ENCODE measurements at places on chromosomes 12 and 14.

- DNase-seq, result peak; percentile 71
Observed at GRCh38 chr12:12333407-12334366, 16.4 kb downstream of the MANSC1 start.

DNA sequence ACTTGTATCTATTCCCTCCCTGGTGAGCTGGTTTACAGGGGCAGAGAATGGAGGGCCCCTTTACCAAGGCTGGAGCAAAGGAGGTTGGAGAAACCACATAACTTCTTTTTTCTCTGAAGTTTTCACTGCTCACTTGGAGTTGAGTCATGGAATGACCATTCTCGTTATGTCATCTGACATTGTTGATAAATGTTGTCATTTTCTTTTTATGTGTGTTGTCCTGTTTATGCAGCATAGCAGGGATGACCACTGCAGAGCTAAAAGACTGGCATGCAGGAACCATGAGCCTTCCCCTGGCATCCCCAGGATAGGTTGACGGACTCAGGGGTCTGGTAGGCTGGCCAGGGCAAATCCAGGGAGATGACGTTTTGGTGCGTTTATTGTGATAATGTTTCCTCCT, 256.8 kb upstream of the DDHD1 start:
- peak; percentile 37 for DNase-seq

DNA sequence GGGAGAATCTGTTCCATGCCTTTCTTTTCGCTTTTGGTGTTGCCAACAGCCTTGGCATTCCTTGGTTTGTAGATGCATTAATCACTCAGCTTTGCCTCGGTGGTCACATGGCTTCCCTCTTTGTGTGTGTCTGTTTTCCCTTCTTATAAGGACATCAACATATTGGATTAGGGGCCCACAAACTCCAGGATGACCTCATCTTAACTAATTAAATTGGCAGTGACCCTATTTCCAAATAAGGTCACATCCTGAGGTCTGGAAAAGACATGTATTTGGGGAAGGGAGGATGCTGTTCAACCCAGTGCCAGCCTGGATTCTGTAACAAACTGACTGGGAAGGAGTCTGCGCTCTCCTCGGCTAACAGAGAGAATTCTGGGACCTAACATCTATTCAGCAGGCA, 365.7 kb upstream of the FKBP4 start:
- peak; percentile 10 for DNase-seq

GRCh38 chr12:63302269-63302940, 151.4 kb upstream of the AVPR1A start:
- DNase-seq, result no peak

- no peak for DNase-seq
Observed at GRCh38 chr14:24978862-24979724, 70.9 kb downstream of the STXBP6 start.

- DNase-seq, result no peak
Observed at GRCh38 chr14:26261368-26262122, 336.3 kb downstream of the NOVA1 start.

DNA sequence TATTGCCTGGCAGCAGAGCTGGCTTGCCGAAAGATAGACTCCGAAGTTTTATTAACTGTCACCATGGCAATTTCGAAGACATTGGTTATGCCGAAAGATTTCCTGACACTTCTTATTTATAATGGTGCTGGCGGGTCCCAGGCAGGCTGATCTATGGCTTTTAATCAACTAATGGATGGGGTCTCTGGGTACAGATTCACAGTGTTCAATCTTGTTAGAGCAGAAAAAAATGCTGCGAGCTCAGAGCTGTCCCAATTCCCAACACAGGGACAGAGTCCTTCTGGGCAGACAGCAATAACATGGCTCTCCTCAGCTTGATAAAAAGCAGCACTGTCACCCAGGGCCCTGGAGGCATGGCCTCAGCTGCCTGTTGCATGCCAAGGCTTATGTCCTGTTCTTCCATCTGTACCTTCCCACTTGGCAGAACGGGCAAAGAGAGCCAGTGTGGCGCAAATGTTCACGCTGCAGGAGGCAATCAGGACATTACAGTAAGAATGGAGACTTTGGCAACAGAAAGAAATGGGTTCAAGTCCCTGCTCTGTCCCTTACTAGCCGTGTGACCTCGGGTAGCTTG, 228.2 kb upstream of the PWP1 start:
- no peak for DNase-seq

DNA sequence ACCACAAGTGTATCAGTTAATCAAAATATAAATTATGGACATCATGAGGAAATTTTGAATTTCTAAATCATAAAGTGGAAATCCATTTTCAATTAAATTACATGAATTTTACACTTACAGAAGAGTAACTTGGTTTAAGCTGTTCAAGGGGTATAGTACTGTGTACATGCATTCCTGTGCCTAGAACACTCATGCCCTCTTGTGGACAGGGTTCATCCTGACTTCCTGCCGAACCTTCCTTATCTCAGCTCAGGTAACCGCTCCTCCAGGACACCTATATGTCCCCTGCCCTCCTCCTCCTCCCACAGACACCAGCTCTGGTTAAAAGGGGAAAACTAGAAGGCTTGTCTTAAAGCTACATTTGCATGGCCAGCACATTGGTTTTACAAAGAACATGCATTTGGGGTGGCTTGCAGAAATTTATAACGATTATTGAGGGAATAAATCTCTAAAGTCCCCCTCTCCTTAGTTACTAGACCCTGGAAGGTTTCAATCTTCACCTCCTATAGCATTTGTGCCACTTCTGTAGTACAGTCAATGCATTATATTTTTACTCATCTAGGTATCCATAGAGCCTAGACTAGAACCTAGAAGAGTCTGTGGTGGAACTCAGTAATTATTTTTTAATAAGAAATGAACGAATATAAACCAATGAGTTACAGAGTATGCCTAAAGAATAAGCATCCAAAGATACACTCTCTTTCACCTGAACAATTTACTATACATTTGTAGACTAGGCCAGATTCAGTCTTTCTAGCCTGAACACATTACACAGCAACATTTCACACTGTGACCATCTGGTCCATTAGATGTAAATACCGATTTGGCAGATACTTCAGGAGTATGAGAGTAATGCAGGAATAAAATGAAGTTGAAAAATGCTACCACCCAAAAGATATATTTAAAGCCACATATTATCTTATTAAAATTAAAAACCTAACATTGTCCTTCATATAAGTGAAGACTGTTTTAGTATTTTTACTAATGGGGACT, 345.6 kb downstream of the PAWR start:
- DNase-seq, result peak; percentile 28

DNA sequence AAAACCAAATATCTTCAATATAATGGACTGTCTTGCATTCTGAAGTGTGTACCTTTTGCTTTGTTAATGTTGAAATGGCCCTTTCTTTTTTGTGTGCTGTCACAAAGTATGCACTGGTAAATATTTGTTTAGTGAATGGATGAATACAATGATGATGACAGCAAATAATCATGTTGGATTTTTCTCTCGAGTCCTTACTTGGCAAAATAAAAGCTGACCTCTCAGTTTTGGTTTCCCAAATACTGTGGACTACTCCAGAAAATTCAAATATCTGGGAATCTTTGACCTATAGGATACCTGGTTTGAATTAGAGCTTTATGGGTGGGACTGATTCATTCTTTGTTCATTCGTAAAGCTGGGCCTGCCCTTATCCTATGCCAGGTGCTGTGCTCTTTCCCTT, 5.5 kb downstream of the UBE3B start:
- no peak for DNase-seq

GRCh38 chr14:76115010-76115422, 36.7 kb upstream of the GPATCH2L start:
- DNase-seq, result no peak

DNA sequence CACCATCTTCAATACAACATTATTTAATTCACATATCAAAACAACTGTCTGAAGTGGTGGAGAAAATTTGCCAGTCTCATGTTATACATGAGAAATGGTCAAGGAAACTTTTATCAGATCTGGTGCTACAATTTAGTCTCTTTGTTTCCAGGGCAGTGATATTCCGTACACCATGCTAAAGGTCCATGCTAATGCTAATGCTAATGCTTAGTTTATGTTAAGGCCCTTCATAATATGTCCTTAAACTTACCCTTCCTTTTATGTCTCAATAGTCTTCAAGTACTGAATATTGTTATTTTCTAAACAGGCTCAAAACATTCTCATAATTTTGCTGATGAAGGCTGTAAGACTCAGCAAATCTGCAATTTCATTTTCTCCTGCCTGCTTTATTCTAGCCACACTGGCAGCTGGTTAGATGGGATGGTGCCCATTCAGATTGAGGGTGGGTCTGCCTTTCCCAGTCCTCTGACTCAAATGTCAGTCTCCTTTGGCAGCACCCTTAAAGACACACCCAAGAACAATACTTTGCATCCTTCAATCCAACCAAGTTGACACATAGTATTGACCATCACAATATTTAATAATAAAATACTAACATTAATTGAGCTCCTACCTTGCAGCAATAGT, 59.8 kb downstream of the TMEM117 start:
- DNase-seq, result no peak

DNA sequence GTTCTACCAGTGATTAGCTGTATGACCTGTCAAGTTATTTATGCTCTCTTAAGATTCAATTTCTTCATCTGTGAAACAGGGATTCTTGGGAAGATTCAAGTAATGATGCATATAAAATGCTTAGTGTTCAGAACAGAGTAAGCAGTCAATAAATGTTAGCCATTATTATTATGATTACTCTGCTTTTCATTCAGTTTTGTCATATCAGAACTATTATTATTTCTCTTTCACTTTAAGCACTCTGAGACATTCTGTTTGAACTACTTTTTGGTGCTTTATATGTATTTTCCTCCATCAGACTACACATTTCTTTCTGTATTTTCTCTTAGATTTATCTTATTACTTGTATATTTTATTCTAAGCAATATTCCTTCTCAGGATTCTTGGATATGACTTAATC, 81.2 kb downstream of the CFAP54 start:
- no peak for DNase-seq

GRCh38 chr12:1583421-1584078, 10.8 kb downstream of the FBXL14 start:
- DNase-seq, result peak; percentile 88

DNA sequence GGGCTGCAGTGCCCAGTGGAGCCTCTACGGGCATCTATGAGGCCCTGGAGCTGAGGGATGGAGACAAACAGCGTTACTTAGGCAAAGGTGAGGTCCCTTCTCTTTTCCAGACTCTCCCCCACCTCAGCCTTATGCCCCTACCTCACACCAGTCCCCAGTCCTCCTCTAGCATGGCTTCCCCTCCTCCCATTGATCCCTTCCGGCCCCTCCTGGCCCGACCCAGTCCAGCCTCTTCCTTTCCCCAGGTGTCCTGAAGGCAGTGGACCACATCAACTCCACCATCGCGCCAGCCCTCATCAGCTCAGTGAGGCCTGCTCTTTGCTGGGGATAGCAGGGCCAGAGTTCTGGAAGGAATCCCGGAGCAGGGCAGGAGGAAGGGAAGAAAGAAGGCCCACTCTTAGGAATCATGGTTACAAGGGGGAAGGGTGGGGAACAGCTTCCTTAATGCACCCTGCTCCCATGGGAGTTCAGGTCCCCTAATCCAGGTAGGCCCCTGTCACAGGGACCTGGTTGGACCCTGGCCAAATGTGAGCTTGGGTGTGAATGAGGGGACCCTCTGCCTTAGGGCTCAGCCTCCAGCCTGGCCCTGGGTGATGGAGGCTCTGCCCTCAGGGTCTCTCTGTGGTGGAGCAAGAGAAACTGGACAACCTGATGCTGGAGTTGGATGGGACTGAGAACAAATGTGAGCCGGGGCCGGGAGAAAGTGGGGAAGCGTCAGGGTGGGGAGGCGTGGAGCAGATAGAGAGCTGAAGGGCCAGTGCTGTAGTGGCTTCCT, 2.2 kb downstream of the ENO2 start:
- no peak for DNase-seq
